ENCODE measurements at places on chromosomes 12 and 14.

GRCh38 chr12:42372154-42372791, 46.3 kb downstream of the PPHLN1 start:
- peak; percentile 54 for DNase-seq

DNA sequence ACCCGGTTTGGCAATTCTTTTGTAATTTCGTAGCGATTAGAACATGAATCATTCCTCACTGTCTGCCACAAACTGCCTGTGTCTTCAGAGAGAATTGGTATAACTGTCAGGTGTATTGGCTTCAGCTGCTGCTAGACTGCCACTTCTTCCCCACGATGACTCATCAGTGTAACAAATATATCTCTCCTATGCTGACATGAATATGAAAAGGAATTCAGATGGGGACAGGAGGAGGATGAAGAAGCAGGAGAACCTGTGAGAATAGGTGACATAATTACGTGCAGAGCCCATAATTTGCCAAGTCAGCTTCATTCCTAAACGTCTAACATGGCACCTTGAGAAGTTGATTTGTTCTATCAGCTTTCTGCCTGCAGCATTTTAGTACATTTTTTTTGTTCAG, 64.9 kb downstream of the FRMD6 start:
- peak; percentile 43 for DNase-seq

GRCh38 chr12:95848575-95849388, 10.0 kb upstream of the SNRPF start:
- peak; percentile 46 for DNase-seq

DNA sequence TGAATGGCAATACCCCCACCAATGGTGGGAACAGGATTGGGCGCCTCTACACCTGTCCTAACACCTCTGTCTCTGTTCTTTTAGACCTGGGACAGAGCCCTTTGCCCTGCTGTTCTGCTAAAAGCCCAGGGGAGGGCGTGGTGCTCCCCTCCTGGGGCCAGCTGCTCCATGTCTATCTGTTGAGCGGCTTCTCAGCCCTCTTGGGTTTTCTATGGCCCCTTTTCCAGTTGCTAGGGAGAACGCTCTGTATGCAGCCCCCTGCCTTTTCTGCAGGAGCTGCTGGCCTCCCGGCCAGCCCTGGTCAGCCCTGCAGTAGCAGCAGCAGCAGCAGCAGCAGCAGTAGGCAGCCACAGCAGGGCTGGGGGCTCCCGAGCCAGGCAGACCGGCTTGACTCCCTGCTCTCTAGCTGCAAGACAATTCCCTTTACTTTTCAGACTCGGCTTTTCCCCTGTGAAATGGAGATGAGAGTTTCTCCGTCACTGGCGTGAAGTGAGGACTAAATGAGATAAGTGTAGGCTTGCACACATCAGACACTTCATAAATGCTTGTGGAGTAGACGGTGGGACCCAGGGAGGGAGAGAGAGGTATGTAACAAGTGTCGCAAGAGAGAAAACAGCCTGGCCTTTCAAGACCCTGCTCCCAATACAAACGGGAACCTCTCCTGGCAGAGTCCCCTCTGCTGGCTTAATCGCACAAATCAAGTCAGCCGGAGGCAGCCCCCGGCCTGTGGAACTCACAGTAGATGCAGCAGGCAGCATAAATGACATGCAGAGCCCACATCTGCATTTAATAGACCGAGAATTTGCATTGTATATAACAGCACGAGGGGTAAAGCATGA, 1.0 kb downstream of the RTL1 start:
- DNase-seq = no peak

DNA sequence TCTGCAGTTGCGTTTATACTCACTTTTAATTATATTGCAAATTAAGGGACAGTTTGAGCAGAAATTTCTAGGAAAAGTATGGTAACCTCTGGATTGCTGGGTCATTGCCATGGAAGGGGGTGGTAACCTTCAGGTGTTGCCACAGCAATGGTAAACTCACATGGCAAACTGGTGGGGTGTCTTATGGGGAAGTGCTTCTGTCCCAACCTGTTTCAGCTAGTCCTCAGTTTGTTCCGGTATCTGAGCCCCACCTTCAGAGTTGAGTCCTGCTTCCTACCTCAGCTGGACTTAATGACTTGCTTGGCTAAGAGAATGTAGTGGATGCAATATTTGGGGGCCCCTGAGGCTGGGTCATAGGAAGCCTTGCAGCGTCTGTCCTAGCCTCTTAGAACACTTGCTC, 7.3 kb upstream of the CLMN start:
- no peak for DNase-seq
